ENCODE measurements at places on chromosomes 16 and 17.

- no peak for DNase-seq
Observed at GRCh38 chr17:15340966-15341365, 431 bp downstream of the TEKT3 start.

DNA sequence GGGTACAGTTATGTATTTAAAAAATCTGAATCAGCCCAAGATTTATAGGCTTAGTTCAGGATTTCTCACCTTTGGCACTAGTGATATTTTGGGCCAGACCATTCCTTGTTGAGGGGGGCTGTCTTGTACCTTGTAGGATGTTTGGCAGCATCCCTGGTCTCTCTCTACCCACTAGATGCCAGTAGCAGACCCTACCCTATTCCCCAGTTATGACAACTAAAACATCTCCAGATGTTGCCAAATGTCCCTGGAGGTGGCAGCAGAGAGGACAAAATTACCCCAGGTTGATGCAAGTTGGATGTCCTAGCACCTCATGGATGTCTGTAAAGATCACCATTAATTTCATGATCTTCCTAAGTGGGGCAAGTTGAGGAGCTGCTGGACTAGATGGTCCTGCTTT, 45.8 kb downstream of the SYT17 start:
- DNase-seq: no peak

- DNase-seq: no peak
Observed at GRCh38 chr16:30490210-30490609, 17.7 kb downstream of the ITGAL start.

DNA sequence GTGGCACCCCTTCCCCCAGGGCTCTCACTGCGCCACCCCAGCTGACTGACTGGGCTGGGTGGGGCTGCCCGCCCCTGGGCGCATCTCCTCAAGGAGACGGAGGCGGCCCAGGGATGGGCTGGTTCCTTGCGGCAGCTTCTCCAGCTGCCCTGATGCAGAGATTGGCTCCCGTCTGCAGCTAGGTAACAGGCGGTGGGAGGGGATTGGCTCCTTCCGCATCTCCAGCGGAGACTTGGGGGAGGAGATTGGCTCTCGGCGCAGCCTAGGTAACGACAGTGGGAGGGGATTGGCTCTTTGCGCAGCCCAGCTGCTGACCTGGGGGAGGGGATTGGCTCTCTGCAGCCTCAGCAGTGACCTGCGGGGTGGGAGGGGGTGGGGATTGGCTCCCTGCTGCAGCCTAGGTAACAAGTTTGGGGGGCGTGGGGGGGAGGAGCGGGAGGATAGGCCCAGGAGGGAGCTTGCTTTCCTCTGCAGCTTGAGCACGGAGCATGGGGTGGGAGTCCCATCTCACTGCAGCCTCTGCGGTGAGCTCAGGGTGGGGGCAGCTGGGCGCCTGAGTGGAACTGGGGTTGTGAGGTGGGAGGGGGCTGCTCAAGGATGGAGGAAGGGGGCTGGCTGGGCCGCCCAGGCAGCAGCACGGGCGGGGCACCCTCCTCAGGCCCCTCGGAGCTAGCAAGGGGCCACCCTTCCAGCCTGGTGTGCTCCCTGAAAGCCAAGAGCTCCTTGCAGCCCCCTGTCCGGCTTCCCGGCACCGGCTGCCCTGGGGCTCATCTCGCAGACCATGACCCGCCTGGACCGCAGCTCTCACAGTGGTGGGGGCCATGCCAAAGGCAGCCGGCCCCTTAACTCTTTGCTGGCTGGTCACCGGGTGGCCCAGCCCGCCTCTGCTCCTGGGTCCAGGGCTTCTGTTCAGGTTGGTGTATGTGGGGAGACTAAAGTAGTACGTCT, 6.4 kb downstream of the NFE2L1 start:
- DNase-seq: no peak

DNA sequence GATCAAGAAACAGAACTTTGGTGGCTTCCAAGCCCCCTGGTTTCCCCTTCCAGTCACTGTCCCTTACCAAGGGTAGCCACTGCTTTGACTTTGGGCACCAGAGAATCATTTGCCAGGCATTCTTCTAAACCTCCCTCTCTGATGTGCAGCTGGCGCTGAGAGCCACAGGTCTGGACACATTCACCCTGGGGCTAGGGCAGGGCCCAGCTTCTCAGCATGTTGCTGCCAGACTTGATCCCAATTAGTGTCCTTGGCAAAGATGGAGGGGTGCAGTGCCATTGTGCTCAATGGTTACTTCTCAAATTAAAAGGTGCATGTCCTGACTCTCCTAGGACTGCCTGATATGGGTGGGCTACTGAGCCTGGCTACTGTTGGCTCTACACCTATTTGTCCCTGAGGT, 7.6 kb upstream of the SLC47A2 start:
- no peak for DNase-seq

DNA sequence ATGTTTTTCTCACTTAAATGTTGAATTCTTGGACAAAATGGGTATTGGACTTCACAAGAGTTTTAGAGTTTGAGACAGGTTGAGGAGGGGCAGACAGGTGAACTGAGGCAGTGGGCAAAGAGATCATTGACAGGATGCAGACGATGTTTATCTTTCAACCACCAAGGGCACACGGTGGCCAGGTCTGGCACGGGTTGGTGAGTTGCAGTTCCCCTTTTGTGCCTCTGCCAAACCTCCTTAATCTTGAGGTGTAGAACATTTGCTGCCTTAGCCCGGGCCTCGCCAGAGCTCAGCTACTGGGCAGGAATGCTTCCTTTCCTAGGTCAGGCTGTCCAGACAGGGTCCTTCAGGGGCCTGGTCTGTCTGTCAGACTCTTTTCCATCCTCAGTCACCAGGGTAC, 567.4 kb upstream of the SOX9 start:
- no peak for DNase-seq

GRCh38 chr17:13518261-13519000, 83.3 kb downstream of the HS3ST3A1 start:
- DNase-seq: no peak

DNA sequence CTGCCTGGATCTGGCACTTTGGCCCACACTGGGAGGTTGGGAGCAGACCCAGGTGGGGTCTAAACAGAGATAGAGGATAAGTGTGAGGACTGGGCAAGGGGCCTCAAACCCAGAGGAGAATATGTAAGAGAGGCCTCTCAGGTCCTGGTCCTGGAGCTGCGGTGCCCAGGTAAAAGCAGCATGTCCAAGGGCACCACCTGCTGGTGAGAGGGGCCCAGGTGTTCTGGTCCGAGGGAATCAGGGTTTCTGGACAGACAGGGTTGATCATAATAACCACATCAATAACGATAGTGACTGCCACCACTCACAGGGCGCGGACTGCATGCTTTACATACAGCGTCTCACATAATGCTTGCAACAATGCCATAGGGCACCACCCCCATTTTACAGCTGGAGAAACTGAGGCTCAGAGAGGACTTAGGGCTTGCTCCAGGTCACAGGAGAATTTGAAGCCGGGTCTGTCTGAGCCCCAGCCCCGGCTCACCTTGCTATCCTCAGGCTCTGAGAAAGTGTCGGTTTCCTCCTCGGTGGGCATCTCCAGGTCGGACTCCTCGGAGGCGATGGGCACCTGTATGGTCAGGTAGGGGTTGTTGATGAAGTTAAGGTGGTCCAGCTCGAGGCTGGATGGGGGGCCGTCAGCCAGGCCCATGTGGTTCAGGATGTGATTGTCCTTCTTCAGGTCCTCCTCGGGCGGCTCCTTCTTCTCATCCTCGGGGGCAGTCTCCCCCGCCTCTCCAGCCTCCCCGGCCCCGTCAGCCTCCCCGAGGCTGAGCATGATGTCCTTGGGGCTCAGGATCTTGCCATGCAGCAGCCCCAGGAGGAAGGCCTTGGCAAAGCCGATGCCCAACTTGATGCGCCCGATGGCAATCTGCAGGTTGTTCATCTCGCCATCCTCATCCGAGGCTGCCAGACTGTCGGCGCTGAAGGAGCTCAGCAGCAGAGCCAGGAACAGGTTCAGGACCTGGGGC, 19.1 kb upstream of the CD79B start:
- no peak for DNase-seq

DNA sequence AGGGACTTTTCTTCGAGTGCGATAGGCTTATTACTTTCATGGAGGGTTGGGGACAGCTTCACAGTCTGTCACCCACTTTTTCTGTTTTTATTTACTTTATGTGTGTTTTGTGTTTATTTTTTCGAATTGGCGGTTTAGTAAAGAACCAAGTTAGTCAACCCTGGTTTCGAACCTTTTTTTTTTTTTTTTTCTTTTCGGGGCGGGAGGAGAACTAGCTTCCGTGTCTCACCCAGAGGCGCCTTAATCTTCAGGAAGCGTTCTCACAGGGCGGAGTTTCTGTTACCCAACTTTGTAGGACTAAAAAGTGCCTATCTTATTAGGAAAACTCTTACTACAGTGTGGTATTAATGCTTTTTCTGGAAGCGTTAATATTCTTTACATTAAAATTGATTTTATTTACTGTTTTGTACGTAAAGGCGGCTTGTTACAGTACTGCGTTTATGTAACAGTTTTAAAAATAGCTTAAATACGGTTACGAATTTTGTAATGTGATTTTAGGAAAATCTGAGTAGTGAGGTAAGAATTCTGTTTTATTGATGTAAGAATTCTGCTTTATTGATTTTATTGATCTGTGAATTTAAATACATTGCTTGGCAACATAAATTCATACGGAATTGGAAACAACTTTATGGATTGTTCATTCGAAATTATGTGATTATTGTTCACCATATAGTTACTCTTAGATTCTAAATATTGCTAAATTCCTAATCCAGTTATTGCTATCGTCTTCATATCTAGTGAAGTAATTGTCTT, 885 bp downstream of the ZNF207 start:
- DNase-seq: peak; percentile 11

DNA sequence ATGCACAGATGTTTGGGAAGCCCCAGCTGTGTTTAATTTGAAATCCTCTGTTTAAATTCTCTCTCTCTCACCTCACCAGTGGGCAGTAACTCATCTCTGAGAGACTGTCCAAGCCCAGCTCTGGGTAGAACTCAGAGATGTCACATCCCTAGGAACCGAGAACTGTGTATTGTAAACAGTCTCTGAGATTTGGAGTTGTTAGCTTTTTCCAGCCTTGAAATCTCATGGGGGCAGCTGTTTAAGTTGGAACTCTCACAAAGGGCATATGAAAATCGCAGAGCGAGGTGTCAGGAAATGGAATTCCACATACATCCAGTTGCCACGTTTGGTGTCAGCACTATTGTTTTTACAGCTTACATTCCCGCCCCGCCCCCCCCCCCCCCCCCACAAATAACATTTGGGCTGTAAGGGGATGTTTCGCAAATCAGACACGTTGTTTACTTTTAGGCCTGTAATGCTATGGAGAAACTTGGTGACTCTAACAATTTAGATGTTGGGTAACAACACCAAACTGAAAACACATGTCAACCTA, 34.3 kb downstream of the VPS35L start:
- DNase-seq: no peak

DNA sequence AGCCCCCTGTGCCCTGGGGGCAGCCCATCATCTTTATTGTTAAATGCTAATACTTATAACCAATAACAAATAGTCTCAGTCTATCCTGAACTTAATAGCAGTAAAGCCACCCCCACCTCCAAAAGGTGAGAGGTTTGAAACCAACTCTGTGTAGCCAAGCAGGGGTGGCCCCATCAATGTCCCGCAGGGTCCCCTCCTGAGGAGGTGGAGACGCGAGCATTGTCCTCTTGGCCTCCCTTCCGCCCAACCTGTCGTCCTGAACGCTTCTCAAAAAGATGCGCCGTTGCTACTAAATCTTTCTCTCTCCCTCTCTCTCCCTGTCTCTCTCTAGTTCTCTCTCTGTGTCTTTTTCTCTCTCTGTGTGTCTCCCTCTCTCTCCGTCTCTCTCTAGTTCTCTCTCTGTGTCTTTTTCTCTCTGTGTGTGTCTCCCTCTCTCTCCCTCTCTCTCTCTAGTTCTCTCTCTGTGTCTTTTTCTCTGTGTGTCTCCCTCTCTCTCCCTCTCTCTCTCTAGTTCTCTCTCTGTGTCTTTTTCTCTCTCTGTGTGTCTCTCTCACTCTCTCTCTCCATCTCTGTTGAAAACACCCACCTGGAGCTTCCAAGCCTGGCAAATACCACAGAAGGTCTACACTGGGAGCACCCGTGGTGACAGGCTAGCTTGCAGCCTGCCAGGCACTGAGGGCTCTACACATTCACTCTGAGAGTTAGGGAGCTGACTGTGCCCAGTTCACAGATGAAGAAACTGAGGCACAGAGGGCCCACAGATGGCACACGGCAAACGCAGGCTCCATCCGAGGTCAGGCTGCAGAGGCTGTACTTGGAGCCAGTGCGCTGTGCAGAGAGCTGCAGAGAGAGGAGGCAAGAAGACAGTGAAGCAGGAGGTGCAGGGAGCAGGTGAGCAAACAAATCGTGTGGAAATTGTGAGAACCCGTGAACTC, 185.9 kb downstream of the C16orf95 start:
- no peak for DNase-seq

DNA sequence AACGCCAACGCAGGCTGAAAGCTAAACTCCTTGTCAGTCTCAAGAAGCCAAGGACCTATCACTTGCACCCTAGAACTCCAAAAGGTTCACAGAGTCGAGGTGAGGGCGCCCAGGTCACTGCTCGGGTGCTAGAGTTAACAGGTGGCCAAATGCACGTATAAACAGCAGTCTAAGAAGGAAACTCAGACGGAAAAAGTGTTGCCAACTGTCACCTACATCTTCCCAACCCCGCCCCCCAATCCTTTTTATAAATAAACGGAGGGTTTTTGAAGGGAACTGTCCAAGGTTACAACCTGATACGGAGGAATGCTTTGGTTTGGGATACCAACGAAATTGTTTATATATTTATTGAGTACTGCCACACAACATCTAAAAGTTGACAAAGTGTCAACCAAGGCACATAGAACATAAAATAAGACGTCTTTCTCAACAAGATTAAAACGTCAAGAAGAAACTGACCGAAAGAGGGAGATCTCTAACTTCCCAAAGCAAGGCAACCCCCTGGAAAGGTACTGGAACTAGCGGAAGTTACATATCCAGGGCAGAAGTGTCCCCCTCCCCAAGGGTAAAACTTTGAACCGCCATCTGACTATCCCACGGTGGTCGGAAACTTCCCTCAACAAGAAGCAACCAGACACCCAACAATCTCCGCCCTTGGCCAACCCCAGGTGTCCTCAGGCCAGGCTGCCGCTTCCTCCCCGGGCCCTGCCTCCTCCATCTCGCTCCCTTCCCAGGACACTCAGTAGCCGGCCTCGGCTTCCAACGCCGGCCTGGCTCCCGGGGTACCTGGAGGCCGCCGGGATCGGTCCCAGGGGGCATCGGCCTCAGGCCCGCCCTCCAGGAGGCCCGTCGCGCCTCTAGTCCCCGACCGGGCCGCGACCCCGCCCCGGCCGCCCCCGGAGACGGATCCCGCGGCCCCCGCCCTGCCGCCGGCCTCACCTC, 982 bp downstream of the SPAG9 start:
- peak; percentile 10 for DNase-seq
